Suppressor macrophage (primary cell): ENCODE measurements at places on chromosomes 3 and 15.
A peak's percentile ranks its signal among the peaks of the same experiment; 100 is the strongest.

GRCh38 chr3:24299806-24300626 lies 194.6 kb downstream of the THRB start:
- no peak for DNase-seq

GRCh38 chr15:48798319-48798718 lies 12.6 kb downstream of the CEP152 start:
- no peak for DNase-seq

DNA sequence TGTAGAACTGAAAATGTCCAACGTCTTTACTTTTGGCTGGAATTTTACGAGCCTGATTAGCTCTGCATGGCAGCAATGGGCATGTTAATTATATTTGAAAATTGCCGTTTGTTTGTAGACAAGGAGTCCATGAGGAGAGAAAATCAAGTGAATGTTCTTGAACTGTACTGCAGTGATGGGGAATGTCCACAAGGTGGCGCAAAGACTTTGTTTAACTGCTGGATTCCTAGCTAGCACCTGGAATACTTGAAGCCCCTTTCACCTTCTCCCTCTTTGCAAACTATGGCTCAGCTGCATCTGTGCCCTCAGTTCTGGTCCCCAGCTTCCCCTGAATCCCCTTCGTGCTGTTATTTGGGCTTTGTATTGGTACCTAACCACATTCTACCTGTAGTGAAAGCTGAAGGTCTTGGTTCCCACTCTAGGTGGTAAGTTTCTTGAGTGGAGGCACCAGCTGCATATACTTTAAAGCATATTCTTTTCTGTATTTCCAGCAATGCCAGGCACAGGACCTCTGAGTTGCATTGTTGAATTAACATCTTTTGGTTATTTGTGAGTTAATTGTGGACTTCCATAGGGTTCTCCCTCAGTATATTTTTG lies 25.3 kb downstream of the EXOG start:
- DNase-seq = peak; percentile 69

- no peak for DNase-seq
Observed at GRCh38 chr3:15936312-15936711, 138.5 kb upstream of the ANKRD28 start.

DNA sequence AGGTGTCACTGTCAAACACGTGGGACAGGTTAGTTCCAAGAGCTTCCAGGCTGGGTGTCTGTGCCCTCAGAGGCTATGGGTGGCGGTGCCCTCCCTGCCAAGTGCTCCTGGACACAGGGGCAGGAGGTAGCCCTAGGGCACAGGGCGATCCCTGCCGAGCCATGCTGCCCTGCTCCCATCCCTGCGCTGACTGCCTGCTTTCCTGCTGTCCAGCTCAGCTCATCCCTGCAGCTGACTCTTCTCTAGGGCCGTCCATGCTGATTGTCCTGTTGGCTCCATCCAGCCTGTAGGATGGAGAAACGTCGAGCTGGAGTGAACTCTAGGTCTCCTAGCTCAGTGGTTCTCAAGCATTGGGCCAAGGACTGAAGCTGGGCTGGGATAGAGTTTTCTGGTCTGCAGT lies 3.7 kb downstream of the PDIA5 start:
- DNase-seq = no peak

DNA sequence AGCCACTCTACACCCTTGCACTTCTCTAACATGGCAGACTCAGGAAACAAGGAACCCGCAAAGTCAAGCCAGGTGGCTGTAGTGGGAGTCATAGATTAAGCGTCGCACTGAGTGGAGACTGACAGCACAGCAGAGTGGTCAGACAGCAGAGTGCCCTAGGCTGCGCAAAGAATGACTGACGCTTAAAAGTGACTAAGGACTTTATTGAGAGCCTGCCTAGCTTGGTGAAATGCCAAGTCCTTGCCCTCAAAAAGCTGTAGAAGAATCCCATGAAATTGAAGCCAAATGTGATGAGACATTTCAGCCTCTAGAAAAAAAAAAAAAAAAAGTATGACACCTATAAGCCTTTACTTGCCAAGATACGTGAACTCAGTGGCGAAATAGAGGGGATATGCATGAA lies 30.2 kb downstream of the NCEH1 start:
- no peak for DNase-seq

GRCh38 chr15:37102305-37103162 lies 2.2 kb upstream of the MEIS2 start:
- DNase-seq = no peak

DNA sequence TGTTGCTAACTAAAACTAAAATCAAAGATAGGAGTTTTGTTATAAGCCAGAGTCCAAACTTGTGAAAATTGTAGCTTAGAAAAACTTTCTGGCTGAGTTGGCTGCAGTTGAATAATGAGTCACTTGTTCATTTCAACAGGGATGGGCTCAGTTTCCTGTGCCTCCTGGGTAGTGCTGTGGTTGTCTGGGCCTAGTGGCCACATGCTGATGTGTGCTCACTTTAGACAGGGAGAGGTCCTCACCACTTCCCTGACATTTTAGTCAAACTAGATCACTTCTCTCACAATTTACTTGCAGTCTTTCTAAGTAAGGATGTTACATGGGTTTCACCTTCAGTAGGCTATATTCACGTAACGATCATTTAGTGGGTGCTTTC lies 6.3 kb upstream of the UBE2Q2 start:
- peak; percentile 85 for DNase-seq

- peak; percentile 73 for DNase-seq
Observed at GRCh38 chr15:53197426-53197839, 407.3 kb upstream of the ONECUT1 start.
